CD4-positive, alpha-beta memory T cell (primary cell): ENCODE measurements at places on chromosomes 11 and 22.

DNA sequence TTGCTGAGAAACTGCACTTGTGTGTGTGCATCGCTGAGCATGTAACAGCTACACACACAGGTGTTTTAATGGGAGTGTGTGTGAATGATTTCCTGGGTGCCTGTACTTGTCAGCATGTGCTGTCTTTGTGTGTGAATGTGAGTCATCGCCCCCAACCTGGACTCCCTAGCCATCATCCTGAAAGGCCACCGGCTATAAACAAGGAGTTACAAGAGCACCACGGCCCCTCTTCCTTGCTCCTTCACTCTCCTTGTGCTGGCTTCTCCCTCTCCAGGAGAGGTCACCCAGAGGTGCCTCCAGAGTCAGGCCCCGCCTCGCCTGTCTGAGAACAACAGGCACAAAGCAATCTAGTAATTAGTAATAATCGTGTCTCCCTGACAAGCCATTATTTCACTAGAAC, 419.2 kb downstream of the BUD13 start:
- no peak for DNase-seq

- no peak for DNase-seq
Measured at GRCh38 chr22:44529827-44530523, 31.9 kb upstream of the RTL6 start.

DNA sequence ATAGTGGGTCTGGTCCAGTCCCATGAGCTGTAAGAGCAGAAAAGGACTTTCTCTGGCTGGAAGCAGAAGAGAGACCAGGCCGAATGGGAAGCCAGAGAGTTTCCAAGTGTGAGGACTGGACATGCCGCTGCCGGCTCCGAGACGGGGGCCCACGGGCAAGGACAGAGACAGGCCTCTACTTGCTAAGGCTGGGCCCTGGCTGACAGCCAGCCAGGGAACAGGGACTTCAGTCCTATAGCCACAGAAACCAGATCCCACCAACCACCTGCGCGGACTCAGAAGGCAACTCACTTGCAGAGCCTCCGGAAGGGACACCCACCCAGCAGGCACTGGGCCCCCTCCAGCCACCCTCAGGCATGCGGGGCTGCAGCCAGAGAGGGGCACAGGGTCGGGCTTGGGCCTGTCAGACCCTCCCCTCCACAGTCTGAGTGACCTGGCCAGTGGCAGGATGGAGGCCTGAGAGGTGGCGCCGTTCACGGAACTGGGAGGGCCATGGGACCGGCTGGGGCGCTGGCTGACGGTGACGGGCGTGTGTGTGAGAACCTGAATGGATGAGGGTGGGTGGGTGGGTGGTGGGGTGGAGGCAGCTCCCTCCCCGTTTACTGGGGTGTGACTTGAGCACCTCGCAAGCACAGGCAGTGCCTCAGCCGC, 47.8 kb upstream of the A4GALT start:
- DNase-seq, result no peak

DNA sequence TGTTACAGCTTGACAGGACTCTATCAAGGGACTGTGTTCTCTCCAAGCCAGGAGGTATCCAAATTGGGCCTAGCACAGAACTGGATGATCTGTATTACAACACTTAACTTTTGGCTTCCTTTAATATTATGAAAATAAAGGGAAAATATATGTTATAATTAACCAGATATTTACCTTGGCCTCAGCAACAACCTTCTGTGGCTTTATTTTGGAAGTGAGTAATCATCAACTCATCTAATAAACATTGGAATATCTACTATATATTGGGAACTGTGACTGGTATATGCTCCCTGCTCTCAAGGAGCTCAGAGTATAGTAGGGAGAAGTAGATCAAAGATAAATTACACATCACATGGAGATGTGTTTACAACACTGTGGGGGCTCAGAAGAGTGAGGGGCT, 352.2 kb downstream of the METTL15 start:
- no peak for DNase-seq

DNA sequence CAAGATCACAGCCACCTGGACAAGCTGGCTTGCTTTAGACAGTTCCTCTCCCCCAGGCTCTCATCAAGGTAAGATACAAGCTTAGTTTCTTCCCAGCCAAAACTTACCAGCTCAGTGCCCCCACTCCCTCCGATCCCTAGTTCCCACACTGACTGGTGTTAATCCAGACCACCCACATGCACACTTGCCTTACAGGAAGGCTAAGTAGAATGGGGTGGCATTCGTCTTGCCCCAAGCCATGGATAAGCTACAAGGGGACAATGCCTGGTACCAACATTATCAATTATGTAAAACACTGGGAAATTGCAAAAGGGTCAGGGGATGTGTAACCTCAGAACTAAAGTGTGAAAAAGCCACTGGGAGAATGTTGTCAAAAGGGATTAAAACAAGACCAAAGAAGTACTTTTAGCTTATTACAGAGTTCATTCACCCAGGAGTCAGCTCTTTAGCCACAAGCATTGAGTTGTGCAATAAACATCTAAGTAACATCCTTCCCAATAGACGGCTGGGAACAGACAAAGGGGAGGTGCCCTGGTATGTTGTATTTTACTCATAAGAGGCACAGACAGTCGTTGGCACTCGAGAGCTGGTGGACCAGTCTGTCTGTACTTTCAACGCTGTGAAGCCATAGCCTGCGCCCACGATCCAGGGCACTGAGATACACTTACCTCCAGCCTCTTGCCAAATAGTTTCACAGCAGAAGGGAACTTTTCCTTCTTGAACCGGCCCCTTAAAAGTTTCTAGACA, 1.1 kb downstream of the DHCR7 start:
- DNase-seq, result no peak

DNA sequence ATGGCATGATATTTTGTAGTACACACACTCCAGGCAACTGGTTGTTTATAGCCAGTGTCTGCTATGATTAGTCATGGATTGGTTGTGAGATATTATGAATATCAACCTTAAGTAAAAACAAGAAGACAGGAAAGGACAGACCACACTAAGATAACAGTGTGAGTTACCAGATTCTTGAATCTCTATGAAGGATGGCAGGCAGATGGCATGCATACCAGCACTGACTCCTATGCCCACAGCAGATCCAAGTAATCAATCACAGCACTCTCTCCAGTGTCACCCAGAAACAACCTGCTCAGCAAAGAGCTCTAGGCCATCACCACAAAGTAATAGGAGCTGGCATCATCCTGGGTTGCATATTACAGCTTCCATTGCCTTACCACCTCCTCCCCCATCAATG, 116.6 kb downstream of the GALNT18 start:
- no peak for DNase-seq

DNA sequence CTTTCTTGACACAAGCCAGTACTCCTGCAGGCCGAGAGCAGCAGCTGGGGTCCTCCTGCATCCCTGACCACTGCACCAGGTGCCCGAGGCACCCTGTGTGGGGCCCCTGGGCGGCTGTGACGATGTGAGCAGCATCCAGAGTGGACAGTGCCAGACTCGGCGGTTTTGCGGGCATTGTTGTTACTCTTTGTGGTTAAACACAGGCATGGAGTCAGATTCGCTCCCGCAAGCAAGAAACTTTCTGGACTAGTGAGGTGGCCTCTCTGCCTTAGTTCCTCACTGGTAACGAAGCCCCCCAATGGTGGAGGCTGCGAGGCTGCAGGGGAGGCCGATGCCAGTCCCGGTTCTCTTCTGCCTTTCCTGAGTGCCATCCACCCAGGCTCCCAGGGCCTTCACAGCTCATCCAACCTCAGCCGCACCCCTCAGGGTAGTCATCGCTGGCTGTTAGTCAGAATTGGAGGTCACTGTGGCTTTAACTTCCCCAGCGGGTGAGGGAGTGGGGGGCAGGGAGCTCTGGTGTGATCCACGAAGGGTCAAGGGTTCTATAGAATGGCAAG, 3.7 kb upstream of the CLDN5 start:
- no peak for DNase-seq

- no peak for DNase-seq
Measured at GRCh38 chr11:20342347-20343141, 21.0 kb upstream of the HTATIP2 start.

DNA sequence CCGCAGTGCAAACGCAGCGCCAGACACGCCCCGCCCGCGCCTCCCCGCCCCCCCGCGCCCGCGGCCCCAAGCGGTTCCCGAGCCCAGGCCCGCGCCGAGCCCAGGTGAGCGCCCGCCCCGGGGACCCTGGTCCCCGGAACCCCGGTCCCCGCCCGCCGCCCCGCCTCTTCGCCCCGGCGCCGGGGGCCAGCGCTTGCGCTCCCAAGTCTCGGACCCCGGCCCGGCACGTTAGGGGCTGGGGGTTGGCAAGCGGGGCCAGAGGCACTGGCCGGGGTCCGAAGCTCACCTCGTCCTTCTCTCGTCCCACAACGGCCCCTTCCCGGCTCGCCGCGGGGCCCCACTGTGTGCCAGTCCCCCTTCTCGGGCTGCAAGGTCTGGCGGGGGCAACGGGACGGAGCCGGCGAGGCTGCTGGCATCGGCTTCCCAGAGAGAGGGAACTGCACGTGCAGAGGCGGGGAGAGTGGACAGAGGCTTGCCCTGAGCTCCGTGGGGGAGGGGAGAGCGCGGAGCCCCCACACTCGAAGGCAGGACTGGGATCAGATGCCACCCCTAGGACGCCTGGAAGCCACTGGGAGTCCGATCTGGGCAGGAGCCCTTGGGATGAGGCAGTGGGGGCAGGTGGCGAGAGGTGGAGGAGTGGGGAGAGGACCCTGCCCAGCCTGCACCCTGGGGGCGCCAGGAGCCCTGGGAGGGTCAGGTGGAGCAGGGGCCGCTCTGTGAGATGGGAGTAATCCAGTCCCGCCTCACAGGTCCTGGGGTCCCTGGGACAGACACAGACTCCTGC, 1.8 kb upstream of the AIFM3 start:
- DNase-seq, result no peak

- no peak for DNase-seq
Measured at GRCh38 chr11:64316672-64317324, 561 bp downstream of the TRMT112 start.

- DNase-seq, result no peak
Measured at GRCh38 chr22:43506487-43506886, 94.7 kb downstream of the MPPED1 start.

DNA sequence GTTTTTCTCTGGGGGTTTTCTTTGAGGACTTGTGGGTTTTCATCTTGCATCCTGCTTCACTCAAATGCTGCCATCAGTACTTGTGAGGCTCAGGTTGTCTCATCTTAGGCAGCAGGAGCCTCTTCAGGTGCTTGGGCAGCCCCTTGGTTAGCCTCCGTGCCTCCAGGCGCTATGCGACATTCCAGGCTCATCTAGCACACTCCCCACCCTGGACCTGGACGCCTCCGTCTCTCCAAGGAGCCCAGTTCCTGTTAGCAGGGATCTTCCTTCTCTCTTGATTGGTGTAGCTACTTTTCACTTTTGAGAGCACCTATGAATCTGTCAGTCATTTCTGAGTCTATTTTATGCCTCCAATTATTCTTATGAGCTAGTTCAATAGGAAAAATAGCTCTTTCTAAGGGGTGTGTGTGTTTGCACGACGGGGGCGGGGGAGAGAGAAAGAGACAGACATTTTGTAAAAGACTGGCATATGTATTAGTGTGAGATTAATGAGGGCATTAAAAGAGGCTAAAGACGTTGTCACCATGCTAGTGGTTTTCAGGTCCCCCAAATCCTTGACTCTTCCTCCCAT, 7.8 kb downstream of the TUBA8 start:
- no peak for DNase-seq

GRCh38 chr11:72475381-72475780, 41.0 kb upstream of the CLPB start:
- no peak for DNase-seq

DNA sequence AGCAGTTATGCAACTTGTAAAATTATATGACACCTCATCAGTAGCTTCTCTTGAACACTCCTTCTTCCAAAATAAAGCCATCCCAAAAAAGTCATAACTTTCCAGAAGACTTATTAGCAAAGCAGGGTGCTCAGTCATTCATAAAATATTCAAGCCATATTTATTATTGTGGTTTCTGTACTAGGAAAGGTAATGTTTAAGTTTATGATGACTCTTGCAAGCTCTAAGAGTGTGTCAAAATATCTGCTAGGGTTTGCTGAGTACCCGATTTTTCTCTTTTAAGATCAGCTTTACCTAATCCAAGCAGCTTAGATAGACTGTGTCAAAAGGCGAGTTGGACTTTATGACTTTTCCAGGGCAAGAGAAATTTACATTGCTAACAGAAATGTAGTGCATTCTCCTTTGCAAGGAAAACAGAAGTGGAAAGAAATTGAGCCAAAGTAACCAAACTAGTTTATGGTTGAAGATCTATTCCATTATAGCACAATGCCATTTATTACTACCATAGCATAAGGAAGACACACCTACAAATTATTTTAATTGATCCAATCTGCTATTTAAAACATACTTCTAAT, 98.0 kb upstream of the SOX6 start:
- DNase-seq, result no peak

- no peak for DNase-seq
Measured at GRCh38 chr11:3970108-3970507, 114.6 kb downstream of the STIM1 start.

DNA sequence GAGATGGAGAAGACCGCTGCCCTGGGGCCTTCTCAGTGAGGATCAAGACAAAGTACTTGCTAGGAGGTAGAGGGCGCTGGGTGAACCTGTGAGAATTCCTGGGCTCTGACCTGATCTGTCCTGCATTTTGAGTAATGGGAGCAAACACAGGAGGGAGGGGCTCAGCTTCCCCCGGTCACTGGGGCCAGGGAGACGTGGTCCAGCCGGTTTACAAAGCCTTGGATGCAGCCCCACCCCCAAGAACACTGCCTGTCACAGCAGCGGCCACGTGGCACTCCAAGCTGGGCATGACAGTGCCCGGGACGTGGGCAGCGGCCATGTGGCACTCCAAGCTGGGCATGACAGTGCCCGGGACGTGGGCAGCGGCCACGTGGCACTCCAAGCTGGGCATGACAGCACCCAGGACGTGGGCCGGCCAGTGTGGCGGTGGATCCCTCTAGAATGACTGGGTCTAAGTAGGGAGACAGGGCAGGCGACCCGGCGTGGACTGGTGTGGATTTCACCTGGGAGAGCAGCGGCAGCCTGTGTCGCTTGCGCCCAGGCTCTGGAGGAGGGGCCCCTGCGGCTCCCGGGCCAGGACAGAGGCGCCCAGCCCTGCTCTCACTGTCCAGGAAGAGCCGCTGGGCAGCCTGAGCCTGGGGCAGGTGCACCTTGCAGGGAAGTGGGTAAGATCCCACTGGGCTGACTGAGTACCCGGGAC, 2.5 kb upstream of the TTLL8 start:
- no peak for DNase-seq

GRCh38 chr11:11173316-11174025, 179.6 kb downstream of the CSNK2A3 start:
- no peak for DNase-seq

DNA sequence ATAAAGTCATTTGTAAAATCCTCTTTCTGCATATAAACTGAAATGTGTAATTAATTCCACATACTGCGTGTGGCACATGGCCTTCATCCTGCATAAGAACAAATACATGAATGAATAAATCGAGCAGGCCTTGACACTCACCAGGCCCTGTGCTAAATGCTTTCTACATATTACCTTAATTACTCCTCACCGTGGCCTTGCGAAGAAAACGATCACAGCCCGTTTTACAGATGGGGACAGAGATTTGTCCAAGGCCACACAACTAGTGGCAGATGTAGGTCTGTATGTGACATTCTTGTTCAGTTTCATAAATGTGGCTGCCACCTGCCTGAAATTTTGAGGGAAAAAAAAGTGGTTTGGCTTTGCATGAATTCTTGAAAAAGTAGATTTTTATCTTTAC, 5.8 kb upstream of the CCND1 start:
- DNase-seq, result no peak
